C1 segment of cervical spinal cord (tissue), 14 donors: ENCODE measurements at places on chromosomes 12 and 14.

GRCh38 chr12:47730341-47730744, 5.1 kb upstream of the ENDOU start:
- DNase-seq: no peak

- no peak for DNase-seq
Measured at GRCh38 chr14:38129192-38129591, 78.5 kb upstream of the SSTR1 start.

GRCh38 chr12:5690240-5690639, 254.8 kb downstream of the ANO2 start:
- DNase-seq: no peak

DNA sequence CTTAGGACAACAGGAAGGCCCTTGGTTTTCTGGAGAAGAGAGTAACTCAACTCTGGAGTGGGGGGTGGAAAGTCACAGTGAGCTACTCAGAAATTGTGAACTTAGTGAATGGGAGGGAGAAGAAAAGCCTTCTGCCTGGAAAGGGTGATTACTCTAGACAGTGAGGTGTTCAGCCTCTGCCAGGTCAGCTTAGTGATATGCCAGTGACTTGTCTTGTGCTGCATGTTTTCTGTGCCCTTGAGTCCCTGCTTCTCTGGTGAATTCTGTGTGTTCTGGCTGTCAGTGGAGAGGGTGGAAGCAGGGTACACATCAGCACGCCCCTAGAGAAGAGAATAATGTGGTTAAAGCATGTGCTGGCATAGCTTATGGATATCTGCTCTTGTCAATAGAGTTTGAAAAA, 13.4 kb downstream of the ATP23 start:
- DNase-seq: no peak

DNA sequence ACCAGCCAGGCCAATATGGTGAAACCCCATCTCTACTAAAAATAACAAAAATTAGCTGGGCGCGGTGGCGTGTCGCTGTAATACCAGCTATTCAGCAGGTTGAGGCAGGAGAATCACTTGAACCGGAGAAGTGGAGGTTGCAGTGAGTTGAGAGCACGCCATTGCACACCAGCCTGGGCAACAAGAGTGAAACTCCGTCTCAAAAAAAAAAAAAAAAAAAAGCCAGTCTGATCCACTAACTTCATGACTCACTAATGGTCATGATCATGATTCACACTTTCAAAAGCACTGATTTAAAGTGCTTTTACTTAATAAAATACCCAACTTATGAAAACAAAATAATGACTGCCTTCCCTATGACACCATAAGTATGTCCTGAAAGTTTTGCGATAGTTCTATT, 38.4 kb upstream of the CPM start:
- no peak for DNase-seq

DNA sequence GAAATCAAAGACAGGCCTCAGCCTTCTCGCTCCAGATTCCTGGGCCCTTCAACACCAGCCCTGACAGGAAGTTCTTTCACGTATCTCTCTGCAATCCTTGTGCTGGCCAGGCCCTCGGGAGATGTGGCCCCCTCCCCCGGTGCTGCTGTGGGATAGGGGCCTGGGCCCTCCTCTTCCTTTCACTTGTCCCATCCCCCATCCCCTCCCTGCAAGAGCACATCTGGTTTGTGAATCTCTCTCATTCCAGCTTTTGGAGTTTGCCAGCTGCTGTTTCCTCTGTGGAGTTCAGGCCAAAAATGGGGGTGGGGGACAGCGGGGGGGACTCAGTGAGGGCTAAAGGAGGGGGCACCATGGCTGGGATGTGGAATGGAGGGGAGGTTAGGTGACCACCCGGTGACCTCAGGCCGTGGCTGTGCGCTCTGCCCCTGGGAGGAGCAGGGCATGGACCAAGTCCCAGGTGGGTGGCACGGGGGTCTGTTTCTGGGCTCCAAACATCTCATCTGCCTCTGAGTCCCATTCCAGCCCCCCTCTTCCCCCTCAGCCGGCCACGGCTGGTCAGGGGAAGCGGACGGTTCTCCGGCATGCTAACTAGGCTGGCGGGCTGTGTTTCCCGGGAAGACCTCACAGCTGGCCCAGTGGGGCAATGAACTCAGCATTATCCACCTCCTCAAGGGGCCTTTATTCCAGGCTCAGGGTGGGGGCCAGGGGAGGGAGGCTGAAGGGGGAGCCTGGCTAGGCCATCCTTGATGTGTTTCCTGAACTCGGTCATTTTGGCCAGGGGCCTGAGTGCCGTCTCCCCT, 7.4 kb downstream of the LRP1 start:
- DNase-seq: no peak

DNA sequence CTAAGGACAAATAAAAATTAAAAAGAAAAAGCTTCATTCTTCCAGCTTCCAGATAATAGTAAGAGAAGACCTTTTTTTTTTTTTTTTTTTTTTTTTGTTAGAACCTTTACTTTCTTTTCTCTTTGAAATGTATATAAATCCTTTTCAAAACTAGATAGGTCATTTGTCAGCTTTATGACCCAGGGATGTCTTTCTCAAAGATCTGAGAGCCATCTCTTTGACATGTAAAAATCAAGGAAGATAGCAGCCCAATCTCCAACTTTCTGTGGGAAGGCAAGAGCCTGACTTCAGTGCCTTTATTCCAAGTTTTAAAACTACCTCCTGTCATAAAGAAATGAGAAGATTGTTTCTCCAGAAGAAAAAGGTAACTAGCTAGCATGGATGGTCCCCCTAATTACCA, 203.3 kb upstream of the LRFN5 start:
- no peak for DNase-seq

DNA sequence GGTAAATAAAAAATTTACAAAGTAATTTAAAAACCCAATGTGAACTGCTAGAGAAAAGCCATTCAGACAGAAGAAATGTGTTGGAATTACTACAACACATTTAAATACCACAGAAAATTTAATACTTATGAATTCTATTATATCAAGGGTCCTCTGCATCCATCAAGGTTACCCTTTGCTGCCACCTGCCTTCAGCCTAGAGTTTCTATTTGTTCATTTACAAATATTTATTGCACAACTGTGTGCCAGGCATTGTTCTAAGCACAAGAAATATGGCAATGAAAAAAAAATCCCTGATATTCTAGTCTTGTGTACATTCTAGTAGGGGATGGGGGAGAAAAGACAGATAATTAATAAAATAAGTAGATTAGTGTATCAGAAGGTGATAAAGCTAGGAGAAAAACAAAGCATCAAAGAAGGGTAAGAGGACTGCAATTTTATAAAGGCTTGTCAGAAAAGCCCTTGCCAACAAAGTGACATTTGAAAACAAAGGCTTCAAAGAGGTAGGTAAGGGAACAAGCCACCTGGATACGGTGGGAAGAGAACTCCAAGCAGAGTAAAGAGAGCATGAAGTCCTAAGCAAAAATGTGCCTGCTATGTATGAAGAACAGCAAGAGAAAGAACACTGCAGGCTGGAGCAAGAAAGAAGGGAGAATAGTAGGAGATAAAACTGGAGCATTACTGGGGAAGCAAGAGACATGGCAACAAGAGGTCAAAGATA, 59.1 kb upstream of the SLC6A13 start:
- DNase-seq: no peak

- no peak for DNase-seq
Measured at GRCh38 chr12:117334855-117335587, 26.4 kb downstream of the NOS1 start.

DNA sequence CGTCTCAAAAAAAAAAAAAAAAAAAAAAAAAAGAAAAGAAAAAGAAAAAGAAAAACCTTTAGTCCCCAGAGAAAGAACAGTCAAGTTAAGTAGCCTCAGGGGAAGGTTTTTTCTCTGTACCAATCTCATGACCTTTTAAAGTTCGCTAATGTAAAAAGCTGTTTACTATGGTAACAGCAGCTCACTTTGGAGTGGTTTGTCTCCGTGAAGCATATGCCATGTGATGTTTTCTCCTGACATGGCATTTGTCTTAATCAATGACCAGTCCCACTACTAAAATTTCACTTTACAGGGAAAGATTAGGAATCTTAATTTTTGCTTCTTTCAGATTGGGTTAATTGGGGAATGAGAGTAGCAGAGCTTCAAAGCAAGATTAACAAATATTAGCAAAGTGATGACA, 4.3 kb downstream of the RNF212B start:
- DNase-seq: no peak

DNA sequence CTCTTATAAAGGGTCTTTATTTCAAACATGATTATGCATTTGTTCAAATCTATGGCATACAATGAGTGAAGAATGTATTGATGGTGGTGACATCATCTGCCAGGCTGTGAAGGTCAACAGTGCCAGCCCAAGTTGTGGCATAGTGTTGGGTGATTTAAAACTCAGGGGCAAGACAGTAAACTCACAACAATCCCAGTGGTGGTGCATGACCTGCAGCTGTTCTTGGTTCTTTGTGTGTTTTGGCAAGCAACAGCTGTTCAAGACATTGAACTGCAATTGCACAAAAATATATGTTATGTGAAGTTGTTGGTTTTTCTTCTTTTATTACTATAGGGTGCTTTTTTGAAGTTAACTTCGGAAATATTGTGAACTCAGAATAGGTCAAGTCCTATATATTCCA, 851.6 kb downstream of the NRXN3 start:
- DNase-seq: no peak

- no peak for DNase-seq
Measured at GRCh38 chr12:90828621-90829020, 126.4 kb downstream of the CCER1 start.

DNA sequence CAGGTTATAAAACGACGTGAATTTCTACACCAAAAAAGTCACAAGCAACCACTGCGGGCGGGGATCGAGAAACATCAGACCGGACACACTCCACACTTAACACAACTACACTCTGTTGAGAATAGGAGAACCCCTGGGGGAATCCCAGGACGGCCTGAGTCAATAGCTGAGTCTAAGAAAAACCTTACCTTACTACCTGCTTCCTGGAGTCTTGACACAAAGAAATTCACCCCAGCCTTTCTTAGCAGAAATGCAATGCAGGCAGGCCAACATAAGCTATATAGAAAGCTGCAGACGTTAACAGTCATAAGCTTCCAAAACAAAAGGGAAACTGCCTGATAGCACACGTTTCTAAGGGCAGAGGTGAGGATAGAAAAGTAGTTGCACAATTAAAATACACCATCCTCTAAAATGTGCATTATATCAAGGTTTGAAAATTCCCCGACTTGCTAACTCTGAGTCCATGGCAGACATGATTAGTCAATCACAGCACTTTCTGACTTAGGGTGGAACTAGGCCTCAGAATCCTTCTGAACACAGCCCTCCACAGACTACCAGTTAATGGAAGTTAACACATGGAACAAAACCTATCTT, 68.0 kb downstream of the CCDC88C start:
- no peak for DNase-seq
